ENCODE measurements at places on chromosomes 7 and 10.

DNA sequence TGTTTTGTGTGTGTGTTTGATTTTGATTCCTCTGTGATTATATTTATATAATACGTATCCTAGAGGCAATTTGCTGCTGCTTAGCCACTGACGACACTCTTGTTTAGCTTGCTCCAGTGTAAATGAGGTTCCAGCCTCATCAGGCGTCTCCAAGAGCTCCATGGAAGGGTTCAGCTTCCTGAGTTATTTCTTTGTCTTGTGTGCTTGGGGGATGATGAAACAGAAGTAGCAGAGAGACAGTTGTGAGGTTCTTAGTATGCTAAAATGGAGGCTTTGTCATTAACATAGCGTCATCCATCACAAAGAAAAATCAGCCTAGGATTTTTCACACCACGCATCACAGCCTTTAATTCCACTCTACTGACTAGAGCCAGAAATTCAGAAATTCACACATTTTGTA, 85.1 kb downstream of the KLF6 start:
- no peak for DNase-seq

DNA sequence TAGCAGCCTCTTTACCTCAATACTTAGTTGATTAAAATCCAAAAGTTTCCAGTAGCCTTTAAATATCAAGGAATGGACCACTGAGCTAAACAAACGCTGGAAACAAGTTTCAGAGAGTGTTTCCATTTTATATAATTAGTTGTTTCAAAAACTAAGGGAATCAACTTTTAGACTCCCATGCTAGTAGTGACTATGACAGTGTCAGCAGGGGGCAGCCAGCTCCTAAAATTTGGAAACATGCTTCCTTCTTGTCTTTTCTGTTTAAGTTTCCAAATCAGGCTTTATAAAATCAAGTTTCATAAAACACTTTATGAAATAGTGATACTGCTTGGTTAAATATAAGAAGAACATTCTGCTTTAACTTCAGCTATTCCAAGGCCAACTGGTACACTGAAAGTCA, 138.2 kb upstream of the TMEM229A start:
- DNase-seq, result peak; percentile 16

- DNase-seq, result peak; percentile 65
Measured at GRCh38 chr10:43692051-43692825, 43.6 kb upstream of the ZNF32 start.

- DNase-seq, result no peak
Measured at GRCh38 chr7:75982306-75983064, 11.9 kb downstream of the TMEM120A start.

GRCh38 chr10:21509341-21510240, 15.9 kb downstream of the SKIDA1 start:
- DNase-seq, result no peak

DNA sequence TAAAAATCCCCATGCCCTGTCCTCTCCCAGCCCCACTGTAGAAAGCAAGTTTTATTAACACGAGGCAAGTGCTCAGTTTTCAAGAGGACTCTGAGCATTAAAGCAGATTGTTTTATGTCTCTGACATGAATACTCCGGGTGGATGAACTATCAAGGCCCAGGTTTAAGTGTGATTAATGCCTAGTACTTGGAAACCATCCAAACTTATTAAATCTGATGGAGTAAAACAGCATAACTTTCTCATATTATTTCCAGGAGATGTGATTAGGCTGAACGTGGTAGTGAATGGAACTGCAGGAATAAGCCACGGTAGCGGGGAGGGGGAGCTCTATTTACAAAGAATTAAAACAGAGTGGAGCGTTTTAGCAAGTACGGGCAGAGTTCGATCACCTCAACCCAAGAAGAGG, 144.2 kb upstream of the RNF32 start:
- no peak for DNase-seq

DNA sequence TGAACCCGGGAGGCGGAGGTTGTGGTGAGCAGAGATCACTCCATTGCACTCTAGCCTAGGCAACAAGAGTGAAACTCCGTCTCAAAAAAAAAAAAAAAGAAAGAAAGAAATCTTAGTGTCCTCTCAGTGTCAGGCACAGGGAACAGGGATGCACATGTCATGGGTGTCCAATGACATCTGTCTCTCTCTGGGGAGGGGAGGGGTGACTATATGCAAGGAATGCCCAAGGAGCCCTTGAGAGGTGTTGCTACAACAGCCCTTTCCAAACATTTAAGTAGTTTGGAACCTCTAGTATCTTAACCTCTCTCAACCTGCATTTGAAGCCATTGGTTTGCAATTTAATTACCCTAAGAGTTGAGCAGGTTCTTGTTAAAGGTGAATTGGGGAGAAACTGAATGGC, 28.9 kb downstream of the PDLIM1 start:
- no peak for DNase-seq

- no peak for DNase-seq
Measured at GRCh38 chr7:120991161-120991560, 2.6 kb downstream of the CPED1 start.
